Heart right ventricle (tissue), 16 donors: ENCODE measurements at places on chromosomes 16 and 17. TPM values are rescaled to one million over a fixed set of nuclear protein-coding genes. Genes with fewer than 3 reads are reported as not detected.

GSG1L gene
- not detected for polyA plus RNA-seq

NTN3 gene
- not detected for polyA plus RNA-seq

DNA sequence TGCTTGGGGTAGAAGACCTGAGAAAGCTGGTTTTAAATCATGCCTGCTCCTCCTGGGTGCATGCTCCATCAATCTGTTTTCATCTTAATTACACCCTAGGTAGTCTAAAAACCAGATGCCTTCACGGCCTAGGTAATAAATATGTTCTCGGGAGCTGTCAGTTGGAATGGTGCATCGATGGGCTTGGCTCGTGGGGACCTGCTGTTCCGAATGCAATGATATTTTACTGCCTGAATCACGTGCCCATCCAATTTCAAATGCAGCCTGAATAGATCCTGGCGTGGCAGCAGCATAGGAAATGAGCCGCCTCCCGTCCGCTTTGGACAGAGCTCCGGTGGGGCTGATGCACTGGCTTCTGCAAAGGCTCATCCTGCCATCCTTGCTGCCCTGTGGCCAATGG is 18.8 kb upstream of the FAAP100 start:
- no peak for DNase-seq

ARL17A gene
- 1.8 TPM for polyA plus RNA-seq

- DNase-seq = no peak
Measured at GRCh38 chr16:12132290-12132689, 155.8 kb downstream of the SNX29 start.

DNA sequence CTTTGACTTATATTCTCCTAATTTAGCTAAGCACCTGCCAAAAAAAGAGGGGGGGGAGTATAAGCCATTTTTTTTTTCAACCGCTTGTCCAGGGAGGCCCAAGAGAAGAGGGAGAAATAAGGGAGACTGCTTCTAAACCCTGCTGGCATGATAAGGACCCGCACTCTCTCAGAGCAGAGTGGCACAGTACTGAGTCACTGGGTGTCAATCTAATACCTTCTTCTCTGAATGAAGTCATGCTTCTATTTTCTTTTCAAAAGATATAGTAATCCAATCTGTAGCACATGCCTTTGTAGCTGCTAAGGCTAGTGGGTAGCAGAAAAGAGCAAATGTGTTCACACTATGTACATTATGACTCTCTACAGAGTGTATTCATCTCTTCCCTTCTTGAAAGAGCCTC is 34.9 kb upstream of the CACNG3 start:
- no peak for DNase-seq

DNA sequence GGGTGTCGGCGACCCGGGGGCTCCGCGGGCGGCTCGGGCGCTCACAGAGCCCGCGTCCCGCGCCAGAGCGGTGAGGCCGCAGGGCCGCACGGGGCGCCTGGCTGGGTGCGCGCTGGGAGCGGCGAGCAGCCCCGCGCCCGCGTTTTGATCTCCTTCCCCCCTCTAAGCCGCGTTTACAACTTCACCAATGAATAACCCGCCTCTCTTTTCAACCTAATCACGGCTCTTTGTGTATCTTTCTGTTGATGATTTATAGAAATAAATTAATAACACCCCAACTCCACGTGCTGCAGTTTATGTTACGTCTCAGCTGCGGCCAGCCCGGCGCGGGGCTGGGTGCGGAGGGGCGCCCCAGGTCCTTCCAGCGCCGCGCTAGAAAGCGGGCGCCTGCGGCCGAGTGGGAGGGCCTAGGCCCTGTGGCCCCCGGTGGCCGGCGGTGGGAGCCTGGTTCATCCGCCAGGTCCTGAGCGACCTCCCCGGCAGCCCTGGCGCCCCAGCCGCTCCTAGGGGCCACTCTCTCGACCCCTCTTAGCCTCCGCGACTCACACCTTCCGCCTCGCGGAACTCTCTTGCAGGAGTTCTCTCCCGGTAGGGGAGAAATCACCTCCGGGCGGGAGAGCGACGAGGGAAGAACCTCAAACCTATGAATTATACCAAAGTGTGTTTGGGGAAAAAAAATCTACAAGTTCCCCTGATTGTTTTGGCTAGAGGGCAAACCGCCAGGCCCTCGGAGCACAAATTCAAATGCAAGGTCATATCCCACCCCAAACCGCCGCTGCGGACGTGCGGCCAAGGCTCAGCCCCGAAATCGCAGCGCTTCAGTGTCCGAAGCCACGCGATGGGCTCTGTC is 1.9 kb downstream of the HNF1B start:
- no peak for DNase-seq

- no peak for DNase-seq
Measured at GRCh38 chr17:31758646-31759045, 100.4 kb downstream of the COPRS start.

- peak; percentile 9 for DNase-seq
Measured at GRCh38 chr16:85656351-85657266, 32.1 kb downstream of the GINS2 start.

SMIM5 gene
- polyA plus RNA-seq = 19.2 TPM

SRSF2 gene
- 93.4 TPM for polyA plus RNA-seq

PRSS53 gene
- polyA plus RNA-seq = 0.46 TPM

KCNJ18 gene
- polyA plus RNA-seq = not detected

DNA sequence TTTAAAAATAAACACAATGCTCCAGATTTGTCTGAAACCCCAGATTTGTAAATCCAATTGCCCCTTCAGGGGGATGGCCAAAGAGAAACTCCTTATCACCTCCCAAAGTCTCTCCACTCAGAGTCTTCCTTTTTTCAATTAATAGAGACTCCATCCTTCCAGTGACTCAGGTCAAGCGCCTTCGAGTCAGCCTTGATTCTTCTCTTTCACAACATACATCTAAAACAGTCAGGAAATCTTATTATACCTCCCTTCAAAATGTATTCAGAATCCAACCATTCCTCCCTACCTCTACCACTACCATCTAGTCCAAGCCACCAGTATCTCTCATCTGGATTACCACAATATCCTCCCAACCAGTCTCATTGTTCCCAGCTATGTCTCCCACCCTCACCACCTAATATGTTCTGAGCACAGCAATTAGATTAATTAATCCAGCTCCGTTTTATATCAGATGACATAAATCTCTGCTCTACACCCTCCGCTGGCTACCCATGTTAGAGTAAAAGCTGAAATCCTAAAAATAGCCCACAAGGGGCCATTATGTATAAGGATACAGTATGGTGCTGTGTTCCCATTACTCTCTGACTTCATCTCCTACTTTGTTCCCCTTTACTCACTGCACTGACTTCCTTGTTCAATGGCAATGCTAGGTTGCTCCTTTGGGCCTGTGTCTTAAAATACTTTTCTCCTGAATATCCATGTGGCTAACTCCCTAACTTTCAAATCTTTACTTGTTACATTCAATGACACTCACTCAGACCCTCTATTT is 11.8 kb downstream of the SIAH1 start:
- no peak for DNase-seq

NTN1 gene
- polyA plus RNA-seq = 4.9 TPM

DNA sequence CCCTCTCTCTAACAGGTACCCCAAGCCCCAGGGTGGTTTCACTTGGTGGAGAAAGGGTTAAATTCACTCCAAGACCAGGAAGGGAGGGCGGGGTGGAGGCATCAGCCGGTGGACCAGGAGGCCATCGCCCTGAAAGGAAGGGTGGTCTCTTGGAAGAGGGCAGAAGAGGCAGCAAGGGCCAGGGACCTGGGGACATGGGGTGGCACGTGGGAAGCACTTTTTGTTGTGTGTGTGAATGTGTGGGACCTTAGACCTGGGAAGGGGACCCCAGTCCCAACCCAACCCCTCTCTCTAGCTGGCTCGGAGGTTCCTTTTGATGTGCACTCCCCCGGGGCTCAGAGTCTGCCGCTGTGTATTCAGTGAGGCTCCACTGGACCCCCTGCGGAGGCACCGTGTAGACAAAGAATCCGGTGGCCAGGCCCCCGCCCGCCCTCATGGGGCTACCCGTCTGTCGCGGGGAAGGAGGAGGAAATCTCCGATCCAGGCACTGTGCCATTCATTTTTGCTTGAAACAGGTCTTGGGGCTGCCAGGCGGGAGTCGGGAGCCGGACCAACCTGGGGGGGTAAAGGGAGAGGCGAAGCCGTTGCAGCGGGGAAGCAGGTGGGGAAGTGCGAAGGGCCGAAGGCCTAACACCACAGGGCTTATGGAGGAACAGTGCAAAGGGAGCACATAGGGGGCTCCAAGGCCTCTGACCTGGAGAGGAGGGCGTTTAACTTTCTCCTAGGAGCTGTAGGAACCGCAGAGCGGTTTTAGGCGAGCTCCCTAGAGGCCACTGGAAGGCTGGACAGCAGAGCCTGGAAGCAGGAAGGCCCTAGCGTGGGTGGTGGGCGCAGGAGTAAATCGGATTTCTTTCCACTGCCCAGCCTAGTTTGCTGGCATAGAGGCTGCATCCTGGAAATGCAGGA is 3.2 kb upstream of the WNT3 start:
- DNase-seq = no peak

- DNase-seq = no peak
Measured at GRCh38 chr17:67217446-67217845, 27.6 kb downstream of the HELZ start.

DNA sequence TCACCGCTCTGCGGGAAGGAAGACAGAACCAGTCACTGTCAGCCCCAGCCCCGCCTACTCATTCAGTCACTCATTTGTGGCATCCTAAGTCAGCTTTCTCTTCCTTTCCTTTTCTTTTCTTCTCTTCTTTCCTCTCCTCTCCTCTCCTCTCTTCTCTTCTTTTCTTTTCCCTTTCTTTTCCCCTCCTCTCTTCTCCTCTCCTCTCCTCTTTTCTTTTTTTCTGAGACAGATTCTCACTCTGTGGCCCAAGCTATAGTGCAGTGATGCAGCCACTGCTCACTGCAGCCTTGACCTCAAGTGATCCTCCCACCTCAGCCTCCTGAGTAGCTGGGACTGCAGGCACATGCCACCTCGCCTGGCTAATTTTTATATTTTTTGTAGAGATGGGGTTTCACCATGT is 10.6 kb upstream of the KLHL36 start:
- no peak for DNase-seq

DNA sequence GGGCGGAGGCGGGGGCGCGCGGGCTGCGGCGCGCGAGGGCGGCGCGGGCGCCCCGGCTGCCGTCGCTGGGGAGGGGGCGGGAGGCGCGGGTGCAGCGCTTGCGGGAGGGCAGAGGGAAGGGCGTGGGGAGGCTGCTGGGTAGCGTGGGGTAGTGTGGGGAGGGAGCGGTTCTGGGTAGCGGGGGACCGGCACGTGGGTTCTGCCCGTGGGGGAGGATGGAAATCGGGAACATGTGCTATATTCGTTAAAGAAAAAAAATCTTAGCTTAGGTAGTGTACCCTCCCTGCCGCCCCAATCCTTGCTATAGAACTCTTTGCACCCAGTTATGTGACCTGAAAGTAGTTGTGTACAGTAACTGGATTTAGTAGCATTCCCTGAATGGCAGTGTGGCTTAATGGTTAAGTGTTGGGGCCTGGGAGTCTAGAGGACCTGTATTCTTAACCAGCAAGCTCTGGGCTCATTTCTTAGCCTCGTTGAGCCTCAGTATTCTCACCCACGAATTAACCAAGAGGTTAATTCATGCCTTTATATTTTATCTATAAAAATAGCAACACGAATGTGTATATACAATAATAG is 646 bp downstream of the RABEP1 start:
- peak; percentile 20 for DNase-seq

CDH3 gene
- polyA plus RNA-seq = 0.06 TPM

- DNase-seq = no peak
Measured at GRCh38 chr17:58043221-58044181, 36.5 kb upstream of the SRSF1 start.

DNA sequence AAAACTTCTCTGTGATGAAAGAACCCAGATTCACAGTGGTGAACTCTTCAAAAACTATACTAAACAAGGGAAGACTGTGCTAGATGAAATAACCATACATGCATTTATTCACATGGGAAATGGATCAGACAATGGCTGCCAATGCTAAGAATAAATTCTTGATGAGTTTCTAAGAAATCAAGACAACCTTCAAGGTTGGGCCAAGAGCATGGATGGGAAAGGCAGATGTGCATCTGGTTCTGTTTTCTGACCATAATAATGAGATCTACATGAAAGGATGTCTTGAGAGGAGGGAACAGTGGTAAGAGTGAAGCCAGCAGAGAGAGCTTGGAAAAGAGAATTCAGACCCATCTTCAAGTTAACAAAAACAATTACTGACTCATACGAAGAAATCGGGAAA is 31.4 kb downstream of the ANKRD11 start:
- DNase-seq = no peak

GRCh38 chr17:57875290-57876022 is 25.6 kb upstream of the MRPS23 start:
- peak; percentile 80 for DNase-seq

GRCh38 chr17:71593078-71593477 is 527.7 kb upstream of the SOX9 start:
- no peak for DNase-seq

DNA sequence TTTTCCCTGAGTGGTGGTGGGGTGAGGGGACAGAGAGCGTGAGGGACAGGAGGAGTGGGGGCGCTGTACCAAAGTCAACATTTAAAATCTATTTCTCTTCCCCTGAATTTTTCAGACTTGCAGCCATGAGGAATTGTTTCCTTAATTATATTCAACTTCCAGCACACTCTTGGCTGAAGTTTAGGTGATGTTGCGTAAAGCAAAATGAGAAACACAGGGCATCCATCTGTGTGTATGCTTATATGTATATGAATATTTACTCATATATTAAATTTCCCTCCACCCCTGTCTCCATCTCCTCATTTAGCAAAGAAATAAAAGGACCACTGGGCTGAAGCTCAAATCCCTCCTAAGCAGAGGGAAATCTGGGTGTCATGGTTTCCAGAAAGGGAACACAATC is 218.1 kb downstream of the XYLT1 start:
- DNase-seq = no peak

- DNase-seq = peak; percentile 5
Measured at GRCh38 chr17:4483012-4483840, 15.5 kb upstream of the SPNS2 start.

- peak; percentile 39 for DNase-seq
Measured at GRCh38 chr16:28984619-28985135, at the start of gene LAT. LAT (plus strand) TSS chr16:28985052; CDS start chr16:28985418, 366 bp downstream.

- no peak for DNase-seq
Measured at GRCh38 chr17:6347776-6348175, 87.1 kb downstream of the AIPL1 start.

TNFRSF17 gene
- not detected for polyA plus RNA-seq

DNA sequence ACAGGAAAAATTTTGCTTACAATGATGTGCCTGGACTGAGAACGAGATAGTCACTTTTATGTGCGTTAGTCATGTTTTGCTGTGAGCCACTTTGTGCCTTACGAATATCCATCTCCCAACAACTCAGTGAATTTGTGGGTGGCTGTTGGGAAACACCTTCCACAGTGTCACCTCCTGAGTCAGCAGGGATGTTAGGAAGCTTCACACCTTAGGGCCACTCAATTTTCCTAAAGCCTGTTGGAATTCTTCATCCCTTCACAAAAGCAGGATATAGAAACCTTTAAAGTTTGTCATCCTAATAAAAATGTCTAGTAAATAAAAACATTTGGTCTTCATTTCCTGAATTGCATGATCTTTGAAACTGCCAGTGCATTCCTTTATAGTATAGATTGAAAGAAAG is 4.3 kb upstream of the KRTAP3-1 start:
- DNase-seq = no peak

GRCh38 chr17:37490638-37491614 is 1.2 kb downstream of the DUSP14 start:
- DNase-seq = no peak

- DNase-seq = no peak
Measured at GRCh38 chr16:75065521-75066149, 50.9 kb downstream of the LDHD start.
